ENCODE measurements at places on chromosomes 1 and 21.
A peak's percentile ranks its signal among the peaks of the same experiment; 100 is the strongest.

DNA sequence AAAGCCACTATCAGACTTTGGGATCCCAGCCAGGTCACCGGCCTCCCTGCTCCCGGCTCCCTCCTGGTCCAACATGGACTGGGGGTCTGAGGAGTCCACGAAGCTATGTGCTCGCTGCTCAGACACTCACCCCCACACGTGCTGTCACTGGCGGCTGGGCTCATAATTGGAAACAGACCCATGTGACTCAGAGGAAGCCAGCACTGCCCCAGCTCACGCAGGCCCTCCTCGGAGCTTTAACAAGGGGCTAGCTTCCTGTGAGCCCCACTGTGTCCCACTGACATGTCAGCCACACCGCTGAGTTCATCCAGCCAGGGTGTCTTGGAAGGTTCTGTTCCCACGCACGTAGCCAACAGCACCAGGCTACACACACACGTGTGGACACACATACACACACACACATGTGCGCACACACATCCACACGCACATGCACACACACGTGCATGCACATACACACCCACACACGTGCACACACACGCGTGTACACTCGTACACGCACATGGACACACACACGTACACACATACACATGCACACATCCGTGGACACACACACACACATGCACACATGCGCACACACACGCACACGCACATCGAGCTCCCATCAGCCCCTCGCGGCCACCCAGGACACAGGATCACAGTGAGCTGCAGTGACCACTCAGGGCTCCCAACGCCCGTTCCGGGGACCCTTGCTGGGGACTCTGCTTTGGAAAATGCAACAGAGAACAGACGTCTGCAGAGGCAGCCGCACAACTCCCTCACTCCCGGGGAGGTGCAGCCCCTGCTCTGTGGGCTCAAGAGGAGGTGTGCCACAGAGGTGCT lies 18.4 kb upstream of the COL6A2 start:
- DNase-seq: no peak

GRCh38 chr1:226677027-226678020 lies 61.8 kb downstream of the ITPKB start:
- peak; percentile 71 for DNase-seq

GRCh38 chr1:242431786-242432185 lies 92.7 kb downstream of the PLD5 start:
- DNase-seq: no peak

- DNase-seq: no peak
Observed at GRCh38 chr21:35632711-35633110, 427.6 kb downstream of the SETD4 start.

All from activated CD4-positive, alpha-beta T cell treated with anti-CD3 and anti-CD28 coated beads, Interleukin-2, amount 50 U/mL, for 4 hours (primary cell).